ENCODE measurements at places on chromosomes 11 and 22. TPM values are rescaled to one million over a fixed set of nuclear protein-coding genes. Genes with fewer than 3 reads are reported as not detected.

- DNase-seq, result no peak
These were observed 19.0 kb downstream of the SEC14L3 start for GRCh38 chr22:30452861-30453260.

- no peak for DNase-seq
These were observed 86.4 kb downstream of the KIRREL3 start for GRCh38 chr11:126914166-126914565.

- peak; percentile 60 for DNase-seq
These were observed 23.6 kb upstream of the RNASEH2C start for GRCh38 chr11:65744026-65744698.

DNA sequence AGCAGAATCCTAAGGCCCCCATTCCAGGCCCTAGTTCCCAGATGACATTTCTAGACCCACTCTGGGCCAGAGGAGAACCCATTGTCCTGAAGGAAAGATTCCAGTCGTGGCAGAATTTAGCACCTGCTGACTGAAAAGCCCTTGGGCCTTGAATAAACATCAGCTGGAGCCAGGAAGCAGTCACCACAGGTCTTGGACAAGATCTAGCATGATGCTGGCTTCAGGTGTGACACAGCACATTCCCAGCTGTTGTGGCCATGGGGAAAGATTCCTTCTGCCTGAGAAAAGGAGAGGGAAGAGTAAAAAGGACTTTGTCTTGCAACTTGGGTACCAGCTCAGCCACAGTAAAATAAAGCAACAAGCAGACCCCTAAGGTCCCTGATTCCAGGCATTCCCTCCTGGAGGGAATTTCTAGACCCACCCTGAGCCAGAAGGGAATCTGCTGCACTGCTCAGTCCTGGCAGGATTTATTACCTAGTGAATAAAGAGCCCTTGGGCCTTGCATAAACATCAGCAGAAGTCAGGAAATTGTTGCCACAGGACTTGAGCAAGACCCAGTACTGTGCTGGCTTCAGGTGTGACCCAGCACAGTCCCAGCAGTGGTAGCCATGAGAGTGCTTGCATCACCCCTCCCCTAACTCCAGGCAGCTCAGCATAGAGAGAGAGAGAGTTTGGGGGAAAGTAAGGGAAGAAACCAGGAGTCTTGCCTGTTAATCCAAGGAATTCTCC, 42.5 kb upstream of the PAMR1 start:
- no peak for DNase-seq

DNA sequence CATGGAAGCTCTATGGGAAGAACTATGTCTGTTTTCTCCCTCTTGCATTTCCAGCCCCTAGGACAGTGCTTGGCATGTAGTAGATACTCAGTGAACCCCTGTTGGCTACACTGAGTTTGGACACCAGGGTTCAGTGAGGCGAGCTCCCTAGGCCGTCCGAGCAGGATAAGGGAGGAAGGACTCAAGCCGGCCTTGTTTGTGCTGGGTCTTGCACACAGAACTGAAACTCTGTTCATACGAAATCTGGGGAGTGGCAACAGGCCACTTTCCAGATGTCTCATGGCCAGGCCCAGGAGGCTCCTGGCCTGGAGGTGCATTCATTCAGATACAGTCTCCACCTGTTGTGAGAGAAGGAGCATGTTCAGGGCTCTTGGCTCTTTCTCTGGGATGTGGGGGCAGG, 23.6 kb upstream of the LMO1 start:
- DNase-seq, result no peak

GRCh38 chr11:114199051-114199450, 97.1 kb upstream of the NNMT start:
- no peak for DNase-seq

DNA sequence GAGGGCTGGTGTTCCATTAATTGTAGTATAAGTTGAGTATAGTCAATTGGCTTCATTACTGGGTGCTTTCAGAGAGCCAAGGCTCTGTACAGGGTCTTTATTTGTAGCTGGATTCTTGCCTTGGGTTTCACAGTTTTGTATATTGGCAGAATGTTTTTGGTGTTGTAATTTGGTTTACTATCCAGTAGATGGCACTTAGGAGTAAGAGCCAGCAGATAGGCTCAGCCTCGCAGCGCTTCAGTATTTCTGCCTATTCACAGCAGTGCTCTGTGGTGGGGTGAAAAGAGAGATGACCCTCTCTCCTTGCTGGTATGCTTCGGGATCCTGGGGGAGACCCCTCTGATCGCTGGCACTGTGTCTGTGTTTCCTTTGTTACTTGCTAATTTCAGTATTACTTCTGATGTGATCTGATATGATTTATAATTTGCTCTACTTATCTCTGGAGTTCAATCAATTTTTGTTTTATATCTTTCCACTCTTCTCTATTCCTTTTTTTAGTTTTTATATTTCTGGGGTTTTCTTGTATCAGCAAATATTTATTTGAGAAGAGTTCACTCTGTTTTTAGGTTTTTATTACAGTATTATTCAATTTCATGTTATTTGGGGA, 52.2 kb downstream of the ANO5 start:
- peak; percentile 5 for DNase-seq

GRCh38 chr11:61636676-61637075, 43.5 kb upstream of the DAGLA start:
- no peak for DNase-seq

DNA sequence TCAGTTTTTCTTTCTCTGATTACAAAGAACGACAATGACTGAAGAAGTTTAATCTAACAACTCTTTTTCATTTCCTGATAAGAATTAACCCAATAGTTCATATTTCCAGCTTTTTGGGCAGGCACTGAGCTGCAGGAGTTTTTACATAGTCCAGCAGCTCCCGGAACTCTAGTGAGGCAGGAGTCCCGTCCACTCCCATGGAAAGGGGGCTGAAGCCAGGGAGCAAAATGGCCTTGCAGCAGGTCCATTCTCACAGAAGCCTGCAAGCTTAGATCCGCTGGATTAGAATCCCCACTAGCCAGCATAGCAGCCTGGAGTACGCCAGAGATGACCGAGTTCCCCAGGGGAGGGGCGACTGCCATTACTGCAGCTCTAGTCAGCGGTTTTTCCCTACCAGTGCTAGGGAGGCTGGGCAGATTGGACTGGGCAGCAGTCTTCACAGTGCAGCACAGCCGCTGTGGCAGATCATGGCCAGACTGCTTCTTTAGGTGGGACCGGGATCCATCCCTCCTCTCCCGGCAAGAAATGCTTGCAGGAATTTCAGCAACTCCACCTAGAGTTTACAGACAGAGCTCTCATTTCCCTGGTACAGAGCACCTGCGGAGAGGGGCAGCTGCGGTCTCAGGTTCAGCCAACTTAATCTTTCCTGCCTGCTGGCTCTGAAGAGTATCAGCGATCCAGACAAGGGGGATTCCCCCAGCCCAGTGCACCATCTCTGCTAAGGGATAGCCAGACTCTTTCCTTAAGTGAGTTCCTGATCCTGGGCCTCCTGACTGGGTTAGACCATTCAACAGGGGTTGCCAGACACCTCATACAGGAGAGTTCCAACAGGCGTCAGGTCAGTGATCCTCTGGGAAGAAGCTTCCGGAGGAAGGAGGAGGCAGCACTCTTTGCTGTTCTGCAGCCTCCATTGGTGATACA, 742 bp upstream of the CASP4 start:
- peak; percentile 4 for DNase-seq

- no peak for DNase-seq
These were observed 102.3 kb upstream of the PITPNB start for GRCh38 chr22:28021116-28021997.

- peak; percentile 79 for DNase-seq
These were observed at the start of gene RAC2 for GRCh38 chr22:37244114-37244921. TSS of gene RAC2 (minus strand) at chr22:37244269. CDS start at chr22:37244148, 121 bp downstream.

DNA sequence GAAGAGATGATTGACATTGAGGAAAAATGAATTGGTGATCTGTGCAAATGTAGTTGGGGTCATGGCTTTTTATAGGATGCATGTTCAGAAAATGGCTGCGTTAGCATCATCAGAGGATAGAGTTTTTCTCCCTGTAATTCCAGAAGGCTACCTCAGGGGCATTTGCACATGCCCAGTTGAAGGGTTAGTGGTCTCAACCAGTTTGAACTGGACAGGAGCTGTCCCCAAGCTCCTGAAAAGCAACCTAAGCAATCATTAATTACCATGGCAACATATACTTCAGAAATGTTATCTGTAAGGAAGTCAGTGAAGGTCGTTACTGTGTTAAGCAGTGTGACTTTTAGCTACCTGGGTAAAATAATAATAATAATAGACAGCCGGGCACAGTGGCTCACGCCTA, 29.3 kb downstream of the TUG1 start:
- DNase-seq, result no peak

GRCh38 chr11:112966561-112966960, 5.3 kb downstream of the NCAM1 start:
- no peak for DNase-seq

GRCh38 chr11:106473089-106473722, 395.7 kb downstream of the AASDHPPT start:
- no peak for DNase-seq

GRCh38 chr11:59728913-59729312, 15.3 kb upstream of the OR10V1 start:
- DNase-seq, result no peak

- DNase-seq, result no peak
These were observed 68.0 kb upstream of the YWHAH start for GRCh38 chr22:31876156-31876920.

GRCh38 chr11:11732116-11732515, 109.7 kb upstream of the USP47 start:
- no peak for DNase-seq

DNA sequence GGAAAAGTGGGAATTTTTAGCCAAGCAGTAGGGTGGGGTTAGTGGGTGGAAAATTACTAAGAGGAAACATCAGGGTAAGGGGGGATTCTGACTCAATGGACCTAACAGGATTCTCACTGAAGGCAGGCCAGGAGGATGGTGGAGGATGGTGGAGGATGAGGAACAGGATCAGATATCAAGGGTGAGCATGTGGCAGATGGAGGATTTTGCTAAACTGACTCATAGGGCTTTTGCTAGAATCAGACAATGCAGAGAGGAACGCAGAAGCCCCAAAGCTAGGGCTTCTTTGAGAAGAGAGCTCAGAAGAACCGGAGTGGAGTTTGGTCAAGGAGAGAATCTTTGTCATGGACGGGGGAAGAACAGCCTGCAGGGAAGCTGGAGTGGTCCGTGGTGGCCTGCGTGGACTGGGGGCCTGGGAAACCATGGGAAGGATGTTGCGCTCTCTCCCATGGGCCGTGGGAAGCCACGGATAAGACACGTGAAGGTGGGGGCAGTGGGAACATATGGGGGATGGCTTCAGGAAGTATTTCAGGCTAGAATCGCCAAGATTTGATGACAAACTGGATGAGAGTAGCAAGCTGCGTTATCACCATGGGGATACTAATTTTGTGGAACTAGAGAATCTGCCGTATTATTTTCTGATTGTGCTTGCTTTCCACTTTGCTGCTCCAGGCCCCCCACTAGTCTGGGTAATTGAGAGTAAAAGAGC, 165.2 kb downstream of the LDLRAD3 start:
- DNase-seq, result no peak

DNA sequence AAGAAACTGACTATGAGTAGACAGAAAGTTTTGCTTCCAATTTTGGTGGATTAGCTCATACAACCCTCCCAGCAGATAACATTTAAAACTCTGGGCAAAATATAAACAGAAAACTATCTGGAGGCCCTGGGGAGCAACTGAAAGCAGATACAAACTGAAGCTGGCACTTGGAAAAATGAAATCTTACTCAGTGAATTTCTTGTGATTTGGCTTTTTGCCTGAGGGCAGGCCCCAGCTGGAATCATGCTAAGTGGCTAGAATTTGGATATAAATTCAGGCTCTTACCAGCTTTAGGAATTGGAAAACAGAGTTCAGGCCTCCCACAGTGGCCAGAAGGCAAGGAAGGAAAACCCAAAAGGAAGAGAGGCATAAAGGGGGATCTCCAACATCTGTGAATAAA, 85.8 kb downstream of the EFCAB6 start:
- DNase-seq, result no peak

Gene GUCY1A2
- total RNA-seq, result not detected

Gene PDE2A
- total RNA-seq, result 4.3 TPM

Gene FXYD6
- total RNA-seq, result 0.61 TPM

Gene RBMXL2
- not detected for total RNA-seq

Gene ELFN2
- total RNA-seq, result 1.5 TPM

Gene OR8A1
- total RNA-seq, result not detected

Gene NAALADL1
- total RNA-seq, result not detected

Gene NECTIN1
- total RNA-seq, result 28.5 TPM

All from Calu3 (cell line).